ENCODE measurements at places on chromosomes 12 and 14.
A peak's percentile ranks its signal among the peaks of the same experiment; 100 is the strongest.

- no peak for DNase-seq
Observed at GRCh38 chr12:118187751-118188435, 52.0 kb downstream of the PEBP1 start.

DNA sequence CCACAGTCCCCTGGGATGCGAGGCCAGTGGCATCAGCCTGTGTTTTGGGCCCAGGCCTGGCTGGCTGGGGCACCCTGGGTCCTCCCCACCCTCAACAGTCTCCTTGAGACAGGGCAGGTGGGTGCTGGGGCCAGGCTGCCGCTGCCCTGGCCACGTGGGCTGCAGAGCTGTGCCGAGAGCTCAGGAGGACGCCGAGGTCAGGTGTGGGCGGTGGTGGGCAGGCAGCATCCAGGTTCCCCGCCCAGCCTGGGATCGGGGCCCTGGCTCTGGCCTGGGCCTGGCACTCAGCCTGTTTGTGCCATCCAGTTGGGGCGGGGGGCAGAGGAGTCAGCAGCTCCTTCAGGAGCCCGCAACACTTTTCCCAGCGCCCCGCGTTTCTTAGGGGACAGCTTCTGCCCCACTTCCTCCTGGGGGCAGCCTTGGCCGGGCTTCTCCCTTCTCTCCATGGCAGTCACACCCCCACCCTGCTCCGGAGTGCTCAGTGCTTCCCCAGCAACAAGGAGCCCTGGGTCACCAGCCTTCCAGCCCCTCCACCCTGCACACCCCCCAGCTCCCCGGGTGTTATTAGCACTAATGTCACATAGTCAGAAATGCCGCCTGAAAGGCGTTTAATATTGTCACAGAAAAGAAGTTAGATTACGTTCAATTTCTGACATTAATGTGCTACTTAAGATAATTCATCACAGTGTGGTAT, 30.8 kb downstream of the KIF26A start:
- no peak for DNase-seq

DNA sequence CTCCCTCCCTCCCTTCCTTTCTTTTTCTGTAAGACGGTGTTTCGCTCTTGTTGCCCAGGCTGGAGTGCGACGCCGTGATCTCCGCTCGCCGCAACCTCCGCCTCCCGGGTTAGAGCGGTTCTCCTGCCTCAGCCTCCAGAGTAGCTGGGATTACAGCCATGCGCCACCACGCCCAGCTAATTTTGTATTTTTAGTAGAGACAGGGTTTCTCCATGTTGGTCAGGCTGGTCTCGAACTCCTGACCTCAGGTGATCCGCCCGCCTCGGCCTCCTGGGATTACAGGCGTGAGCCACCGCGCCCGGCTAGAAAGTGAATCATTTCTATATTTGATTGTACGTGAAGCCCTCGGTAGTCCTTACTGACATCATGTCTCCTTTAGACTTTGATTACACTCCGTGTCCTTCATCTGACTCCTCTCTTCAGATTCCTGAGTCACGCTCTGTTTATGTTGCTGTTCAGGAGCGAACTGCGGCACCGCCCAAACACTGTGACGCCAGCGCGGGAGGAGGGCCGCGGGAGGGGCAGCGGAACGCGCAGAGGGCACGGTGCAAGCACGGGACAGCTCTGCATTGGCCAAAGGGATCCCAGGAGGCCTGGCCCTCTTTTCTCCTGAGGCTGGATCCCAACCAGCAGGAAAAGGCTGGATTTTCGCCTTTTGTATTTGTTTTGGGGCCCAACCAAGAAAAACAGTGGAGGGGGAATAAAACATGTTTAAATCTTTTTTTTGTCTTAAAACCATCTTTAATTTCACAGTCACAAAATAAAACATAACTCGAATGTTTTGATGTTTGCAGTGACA, 538 bp upstream of the GABARAPL1 start:
- DNase-seq = peak; percentile 91

GRCh38 chr12:82883394-82884355, 197.0 kb downstream of the TMTC2 start:
- no peak for DNase-seq

DNA sequence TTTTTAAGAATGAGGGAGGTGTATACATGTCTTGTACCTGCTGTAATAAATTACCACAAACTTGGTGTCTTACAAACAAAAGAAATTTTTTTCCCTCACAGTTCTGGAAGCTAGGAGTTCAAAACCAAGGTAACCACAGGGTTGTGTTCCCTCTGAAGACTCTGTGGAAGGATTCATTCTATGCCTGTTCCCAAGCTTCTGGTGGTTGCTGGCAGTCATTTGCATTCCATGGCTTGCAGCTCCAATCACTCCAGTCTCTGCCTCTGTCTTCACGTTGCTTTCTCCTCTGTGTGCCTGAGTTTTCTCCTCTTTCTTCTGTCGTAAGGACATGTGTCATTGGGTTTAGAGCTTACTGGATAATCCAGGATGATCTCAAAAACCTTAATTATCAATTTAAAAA, 15.4 kb upstream of the ZNF641 start:
- DNase-seq = no peak

DNA sequence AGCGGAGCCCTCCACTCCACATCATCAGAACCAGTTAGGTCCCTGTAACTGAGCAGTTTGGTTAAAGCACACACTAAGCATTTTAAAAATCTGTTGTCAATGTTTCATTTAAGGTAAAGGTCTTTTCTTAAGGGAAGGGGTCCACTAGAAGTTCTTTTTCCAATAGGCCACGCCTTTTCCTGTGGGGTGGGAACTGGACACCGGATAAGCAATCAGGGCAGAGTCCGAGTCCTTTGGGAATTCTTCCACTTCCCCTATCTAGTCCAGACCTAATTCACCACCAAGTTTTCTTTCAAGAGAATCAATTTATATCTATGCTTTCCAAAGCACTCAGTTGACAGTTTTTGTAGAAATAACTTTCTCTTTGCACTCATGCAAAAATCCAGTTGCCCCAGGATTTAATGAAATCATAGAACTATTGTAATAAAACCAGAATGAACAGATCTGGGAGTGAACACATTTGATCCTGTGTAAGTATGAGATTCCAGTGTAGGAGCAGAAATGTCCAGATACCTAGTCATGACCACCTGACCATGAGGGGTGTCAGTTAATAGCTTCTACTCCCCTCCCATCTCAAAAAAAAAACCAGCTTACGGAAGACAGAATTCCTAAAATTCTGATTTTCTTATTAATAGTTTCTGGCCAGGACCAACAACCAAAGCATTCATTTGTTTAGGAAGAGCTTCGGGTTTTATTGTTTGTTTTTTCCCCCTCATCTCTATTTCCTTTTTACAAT, 11.7 kb downstream of the VPS37B start:
- DNase-seq = no peak

DNA sequence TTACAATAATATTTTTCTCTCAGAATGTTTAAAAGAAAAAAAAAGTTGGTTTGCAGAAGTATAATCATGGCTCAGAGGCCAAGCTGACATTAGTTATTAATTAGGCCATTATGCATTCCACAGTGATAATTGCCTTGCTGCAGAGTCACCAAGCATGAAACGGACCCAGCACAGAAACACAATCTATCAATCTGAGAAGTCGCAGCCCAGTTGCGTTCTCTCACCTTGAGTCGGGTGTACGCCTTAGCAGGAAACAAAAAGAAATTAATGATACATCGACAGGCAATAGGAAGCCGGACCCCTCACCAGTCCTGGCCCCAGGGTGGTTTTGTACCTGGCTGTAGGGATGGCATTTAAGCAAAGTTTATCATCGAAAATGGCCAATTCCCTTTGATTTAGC, 129.7 kb downstream of the PHETA1 start:
- DNase-seq = no peak

- no peak for DNase-seq
Observed at GRCh38 chr14:57933349-57933748, 67.5 kb upstream of the SLC35F4 start.

- peak; percentile 20 for DNase-seq
Observed at GRCh38 chr12:26130728-26131127, 5.9 kb upstream of the BHLHE41 start.

DNA sequence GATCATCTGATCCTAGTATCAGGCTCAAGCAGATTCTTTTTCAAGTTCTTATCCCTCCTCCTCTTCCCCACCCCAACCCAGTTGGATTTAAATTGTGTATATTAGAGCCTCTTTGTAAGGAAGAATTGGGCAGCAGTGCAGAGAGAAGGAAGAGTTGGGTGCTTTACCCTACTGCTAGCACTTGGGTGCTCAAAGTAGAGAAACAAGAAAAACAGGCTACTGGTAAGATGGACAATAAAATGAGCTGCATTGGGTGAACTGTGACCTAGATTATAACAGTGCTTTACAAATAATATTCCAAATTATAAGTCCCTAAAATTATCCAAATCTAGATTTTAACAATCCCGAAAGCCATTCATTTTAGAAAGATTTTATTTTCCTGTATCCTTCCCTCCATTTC, 363.4 kb upstream of the GARIN6 start:
- DNase-seq = no peak

DNA sequence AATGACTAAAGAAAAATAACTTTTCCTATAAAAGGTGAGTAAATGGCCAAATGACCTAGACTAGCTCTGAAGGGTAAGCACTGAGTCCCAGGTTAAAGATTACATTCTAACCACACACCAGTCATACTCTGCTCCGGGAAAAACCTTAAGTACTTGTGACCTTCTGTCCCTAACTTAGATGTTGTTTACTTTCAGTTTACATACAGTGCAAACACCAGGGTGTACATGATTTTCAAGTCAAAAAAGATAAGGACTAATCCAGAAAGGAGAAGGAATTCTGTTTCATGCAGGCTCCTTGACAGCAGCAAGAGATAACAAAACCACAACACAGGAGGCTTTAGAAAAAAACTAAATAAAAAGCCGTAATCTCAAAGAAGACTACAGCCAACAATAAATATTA, 174.2 kb downstream of the PPM1H start:
- no peak for DNase-seq
